ENCODE measurements at places on chromosomes 11 and 22.

- DNase-seq, result no peak
Measured at GRCh38 chr11:21988477-21988876, 204.4 kb upstream of the ANO5 start.

DNA sequence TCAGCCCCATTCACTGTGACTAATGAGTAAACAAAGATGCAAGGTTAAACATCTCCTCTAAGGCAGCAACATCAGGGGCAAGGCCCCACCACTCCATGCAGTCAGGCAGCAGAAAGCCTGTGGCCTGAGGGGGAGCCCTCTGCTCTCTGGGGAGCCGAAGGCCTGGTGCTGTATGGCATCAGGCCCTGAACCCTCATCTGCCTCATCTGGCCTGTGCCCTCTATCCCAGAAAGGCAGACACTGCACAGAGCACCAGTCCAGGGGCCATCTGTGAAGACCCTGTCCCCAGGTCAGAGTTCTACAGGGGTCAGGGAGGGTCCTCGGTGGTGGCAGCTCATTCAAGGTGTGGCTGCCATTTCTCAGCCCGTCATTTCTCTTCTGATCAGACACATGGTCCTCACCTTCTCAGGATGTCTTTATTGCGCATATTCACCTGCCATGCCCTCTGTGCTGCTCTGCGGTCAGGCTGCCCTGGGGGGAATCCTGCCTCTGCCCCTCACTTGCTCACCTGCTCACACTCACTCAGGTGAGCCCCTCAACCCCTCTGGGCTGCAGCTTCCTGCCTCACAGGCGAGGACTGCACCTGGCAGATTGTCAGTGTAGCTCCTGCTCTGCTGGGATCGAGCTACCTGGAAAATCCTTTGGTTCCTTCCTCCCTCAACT is 103.1 kb upstream of the PITPNB start:
- DNase-seq, result no peak

DNA sequence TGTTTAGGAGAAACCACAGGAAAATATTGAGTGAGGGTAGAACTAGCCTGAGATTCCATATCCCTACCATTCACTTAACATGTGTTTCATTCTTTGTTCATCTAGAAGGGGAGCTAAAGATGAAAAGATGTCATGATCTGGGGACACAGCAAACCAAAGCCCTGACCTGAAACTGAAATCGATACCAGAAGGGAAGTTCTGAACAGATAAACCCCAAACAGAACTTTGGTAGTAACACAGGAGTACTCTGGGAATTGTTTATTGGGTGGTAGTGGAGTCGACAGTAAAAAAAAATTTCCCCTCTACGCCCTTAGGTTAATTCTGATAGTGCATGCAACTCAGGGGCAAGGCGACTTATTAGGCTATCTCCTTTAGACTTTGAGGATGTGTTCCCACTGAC is 27.2 kb downstream of the OR2AT4 start:
- DNase-seq, result no peak

- no peak for DNase-seq
Measured at GRCh38 chr11:59403546-59403945, 22.7 kb downstream of the OR5A2 start.

DNA sequence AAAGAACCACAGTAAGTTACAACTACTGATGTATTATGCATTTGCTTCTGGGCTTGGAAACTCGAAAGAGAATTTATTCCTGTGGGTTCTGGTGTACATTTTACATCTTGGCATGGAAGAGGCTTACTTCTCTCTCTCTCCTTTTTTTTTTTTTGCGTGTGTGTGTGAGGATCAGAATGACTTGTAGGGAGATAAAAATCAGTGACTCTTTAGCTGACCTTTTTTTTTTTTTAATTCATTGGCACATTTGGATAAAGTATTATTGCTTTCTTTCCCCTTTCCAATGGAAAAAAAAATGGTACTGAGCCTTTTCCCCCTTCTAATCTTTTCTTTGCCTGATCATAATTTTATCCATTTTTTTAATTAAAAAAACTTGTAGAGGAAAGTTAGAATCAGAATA is 43.5 kb downstream of the EXT2 start:
- no peak for DNase-seq

GRCh38 chr22:36879775-36880174 is 19.0 kb downstream of the NCF4 start:
- DNase-seq, result no peak

- DNase-seq, result no peak
Measured at GRCh38 chr11:131859538-131860210, 489.3 kb downstream of the NTM start.

- no peak for DNase-seq
Measured at GRCh38 chr22:39526736-39527171, 5.8 kb downstream of the RPS19BP1 start.

- DNase-seq, result no peak
Measured at GRCh38 chr11:75826461-75827230, 11.6 kb downstream of the UVRAG start.

DNA sequence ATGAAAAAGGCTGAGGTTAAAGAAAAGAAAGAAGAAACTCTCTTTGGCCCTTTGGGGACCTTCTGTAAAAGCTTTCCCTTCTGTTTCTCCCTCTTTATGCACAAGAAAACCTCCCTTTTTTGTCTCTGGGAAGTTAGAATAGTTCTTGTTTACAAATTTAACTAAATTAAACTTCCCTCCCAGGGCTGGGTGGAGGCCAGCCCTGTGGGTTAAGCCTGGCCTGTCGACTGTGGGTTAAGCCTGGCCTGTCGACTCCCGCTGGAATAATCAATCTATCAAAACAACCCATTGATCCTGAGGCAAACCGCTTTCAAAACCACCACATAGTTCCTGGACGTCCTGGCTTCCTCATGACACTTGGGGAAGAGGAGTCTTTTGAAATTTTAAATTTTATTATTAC is 1.2 kb upstream of the DRG1 start:
- DNase-seq, result no peak

GRCh38 chr11:94708642-94709041 is 59.5 kb upstream of the AMOTL1 start:
- DNase-seq, result no peak

DNA sequence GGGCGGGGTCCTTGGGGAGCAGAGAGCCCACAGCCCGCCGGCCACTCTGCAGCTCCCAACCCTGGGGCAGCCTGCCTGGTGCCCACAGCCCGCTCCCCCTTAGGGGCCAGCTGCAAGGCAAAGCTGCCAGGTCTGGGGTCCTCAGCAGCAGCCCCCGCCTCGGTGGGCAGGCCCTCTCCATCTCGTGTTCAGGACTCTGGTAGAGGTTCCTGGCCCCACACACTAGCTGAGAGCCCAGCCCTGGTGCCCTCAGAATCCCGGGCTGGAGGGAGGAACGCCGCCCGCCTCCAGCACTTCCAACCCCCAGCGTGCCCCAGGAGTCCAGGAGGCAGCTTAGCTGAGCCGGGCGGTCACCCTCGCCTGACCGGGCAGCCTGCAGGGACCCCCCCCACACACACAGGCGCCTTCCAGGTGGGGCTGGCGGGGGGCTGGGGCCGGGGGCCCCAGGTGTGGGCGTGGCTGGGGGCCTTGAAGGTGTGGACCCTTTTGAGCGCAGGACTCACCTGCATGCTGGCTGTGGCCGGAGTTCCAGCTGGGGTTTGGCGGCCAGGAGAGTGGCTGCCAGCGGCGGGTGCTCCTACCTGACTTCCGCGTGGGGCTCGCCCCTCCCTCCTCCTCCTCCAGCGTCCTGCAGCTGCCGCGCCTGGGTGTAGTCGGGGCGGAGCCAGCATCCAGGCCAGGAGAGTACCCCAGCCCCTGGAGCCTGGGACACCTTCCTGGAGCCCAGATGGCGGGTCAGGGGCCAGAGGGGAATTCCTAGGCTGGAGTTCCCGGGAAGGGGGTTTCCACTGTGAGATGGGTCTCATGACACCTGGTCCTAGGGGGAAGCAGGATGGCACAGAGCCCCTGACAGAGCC is at the start of gene ANO9:
ANO9 (minus strand) TSS at position 594 of the 857 bp plus-strand sequence; CDS start at position 509, 85 bp downstream.
- no peak for DNase-seq

- no peak for DNase-seq
Measured at GRCh38 chr11:45917286-45917622, 423 bp downstream of the PEX16 start.

- DNase-seq, result no peak
Measured at GRCh38 chr11:95985174-95985808, 61.4 kb upstream of the MTMR2 start.

DNA sequence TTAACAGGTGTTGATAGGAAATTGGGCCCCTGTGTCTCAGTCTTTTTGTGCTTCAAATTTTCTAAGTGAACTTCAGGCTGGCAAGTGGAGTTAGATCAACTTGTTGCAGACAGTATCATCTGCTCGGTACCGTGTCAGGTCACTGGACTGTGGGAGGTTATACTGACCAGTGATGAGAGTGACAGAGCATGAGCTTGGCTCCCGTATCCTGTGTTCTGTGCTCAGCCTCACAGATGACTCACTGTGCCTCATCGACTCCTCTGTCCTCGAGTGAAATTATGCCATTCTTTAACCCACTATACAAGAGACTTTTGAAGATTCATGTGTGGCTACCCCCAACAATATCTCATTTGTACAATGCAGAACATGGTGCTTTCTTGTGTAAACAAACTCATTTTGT is 7.9 kb downstream of the GRAP2 start:
- DNase-seq, result no peak

DNA sequence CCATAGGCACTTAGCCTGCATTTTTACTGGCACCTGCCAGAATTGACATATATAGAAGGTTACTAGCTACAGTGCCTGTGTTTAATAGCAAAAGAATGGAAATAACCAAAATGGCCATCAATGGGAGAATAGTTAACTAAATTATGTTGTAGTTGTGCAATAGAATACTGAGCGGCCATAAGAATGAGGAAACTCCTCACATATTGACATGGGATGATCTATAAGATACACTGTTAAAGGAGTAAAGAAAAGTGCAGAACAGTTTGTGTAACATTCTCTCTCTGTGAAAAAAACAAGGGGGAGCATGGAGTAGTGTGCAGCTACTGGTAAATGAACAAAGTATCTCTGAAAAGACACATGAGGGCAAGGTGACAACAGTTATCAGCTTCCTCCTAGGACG is 21.5 kb downstream of the ARAP1 start:
- no peak for DNase-seq

- DNase-seq, result peak; percentile 37
Measured at GRCh38 chr11:45110562-45110961, 35.9 kb upstream of the PRDM11 start.

DNA sequence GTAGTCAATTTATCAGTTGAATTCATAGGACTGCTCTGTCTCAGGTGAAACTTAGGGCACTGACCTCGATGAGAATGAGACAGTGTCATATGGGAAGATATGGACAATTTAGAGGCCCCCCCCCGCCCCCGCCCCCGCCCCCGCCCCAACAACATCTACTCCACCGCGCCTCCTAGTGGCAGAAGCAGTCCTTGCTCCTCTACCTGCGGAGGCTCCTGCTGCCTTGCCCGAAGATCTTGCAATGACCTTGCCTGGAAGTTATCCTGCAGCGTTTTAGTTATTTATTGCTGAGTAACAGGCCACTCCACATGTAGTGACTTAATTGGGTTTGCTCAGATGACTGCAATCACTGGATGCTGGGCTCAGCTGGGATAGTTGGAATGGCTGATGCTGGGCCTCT is 15.2 kb downstream of the SERPINH1 start:
- no peak for DNase-seq

DNA sequence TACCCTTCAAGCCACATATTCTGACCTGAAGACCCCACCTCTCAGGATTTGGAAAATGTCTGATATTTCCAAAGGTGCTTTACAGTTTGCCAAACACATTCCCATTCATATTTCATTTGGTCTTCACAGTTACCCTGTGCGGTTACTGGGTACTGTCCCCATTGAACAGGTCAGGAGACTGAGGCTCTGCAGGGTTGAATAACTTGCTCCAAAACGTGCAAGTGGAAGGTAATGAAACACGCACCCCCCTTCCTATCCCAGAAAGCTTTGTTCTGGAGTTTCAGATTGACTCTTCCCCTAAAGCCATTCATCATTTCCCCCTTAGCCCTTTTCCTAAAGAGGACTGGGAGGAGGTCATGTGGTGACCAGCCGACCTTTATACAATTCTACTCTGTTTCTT is 18.8 kb downstream of the MICAL2 start:
- no peak for DNase-seq

GRCh38 chr11:128291835-128292234 is 295.5 kb downstream of the ETS1 start:
- DNase-seq, result no peak

- DNase-seq, result no peak
Measured at GRCh38 chr11:21572210-21572609, 620.7 kb upstream of the ANO5 start.

- peak; percentile 23 for DNase-seq
Measured at GRCh38 chr11:8206251-8207079, 37.6 kb upstream of the RIC3 start.

DNA sequence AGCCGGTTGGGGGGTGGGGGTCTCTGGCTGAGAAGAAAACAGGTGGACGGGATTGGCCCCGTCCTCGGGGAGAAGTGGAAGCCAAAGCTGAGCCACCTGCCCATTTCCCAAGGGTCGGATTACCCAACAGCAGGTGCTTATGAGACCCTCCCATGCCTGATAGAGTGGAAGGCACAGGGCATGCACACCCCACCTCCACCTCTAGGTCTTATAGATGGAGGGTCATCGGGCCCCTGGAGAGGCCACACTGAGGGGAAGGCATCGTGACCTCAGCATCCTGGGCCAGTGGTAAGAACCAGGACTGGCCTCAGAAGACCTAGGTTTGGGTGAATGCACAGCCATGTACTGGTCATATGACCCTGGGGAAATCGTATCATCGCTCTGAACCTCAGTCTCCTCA is 85.9 kb downstream of the BUD13 start:
- DNase-seq, result no peak

DNA sequence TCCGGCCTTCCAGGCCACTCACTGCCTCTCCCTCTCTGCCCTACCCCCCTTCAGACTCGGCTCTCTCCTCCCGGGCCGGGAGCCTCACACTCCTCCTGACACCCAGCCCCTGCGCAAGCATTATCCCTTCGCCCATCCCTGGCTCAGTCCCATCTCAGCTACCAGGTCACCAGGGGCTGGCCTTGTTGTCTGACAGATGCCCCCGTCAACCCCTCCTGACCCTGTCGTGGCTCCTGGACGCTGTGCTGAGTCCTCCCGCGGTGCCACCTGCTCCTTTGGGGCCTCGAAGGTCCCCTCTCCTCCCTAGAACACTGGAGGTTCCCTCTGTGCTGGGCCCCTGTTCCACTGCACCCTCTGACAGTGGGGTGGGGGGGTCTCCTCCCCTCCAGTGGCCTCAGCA is 32.9 kb downstream of the TRMU start:
- DNase-seq, result no peak

DNA sequence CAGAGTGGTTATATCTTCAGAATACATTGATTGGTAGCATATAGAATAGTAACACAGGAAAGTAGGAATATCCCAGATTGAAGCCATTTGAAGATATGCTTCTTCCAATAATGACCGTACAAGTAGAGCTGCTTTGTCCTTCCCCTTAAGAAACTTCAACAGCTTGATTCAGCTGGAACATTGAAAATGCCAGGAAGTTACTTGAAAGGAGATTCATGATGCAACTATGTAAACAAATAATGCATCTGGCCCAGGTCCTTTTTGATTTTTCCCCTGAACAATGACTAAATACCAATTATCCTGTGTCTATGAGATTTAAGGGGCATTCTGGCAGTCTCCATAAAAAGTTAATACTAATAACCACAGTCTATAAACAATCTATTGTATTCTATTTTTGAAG is 3.0 kb downstream of the DKK3 start:
- no peak for DNase-seq

- no peak for DNase-seq
Measured at GRCh38 chr11:1082728-1083620, 8.3 kb downstream of the MUC2 start.

GRCh38 chr11:8286886-8287285 is 23.2 kb upstream of the LMO1 start:
- DNase-seq, result no peak
